Urinary bladder (tissue), 4 donors: ENCODE measurements at places on chromosomes 7 and 10. TPM values are rescaled to one million over a fixed set of nuclear protein-coding genes. Genes with fewer than 3 reads are reported as not detected.

Gene IKZF1
- polyA plus RNA-seq: 3.5 TPM

Gene TMEM196
- 0.05 TPM for polyA plus RNA-seq

Gene EBF3
- 5.1 TPM for polyA plus RNA-seq

Gene TMEM178B
- 0.57 TPM for polyA plus RNA-seq

Gene LEP
- polyA plus RNA-seq: 5.3 TPM

Gene SCIN
- polyA plus RNA-seq: 1.3 TPM

Gene ANKRD22
- 3.4 TPM for polyA plus RNA-seq

Gene DPP6
- polyA plus RNA-seq: 1.2 TPM

Gene ADARB2
- 1.0 TPM for polyA plus RNA-seq

Gene CNTNAP2
- polyA plus RNA-seq: 0.28 TPM

Gene LRRD1
- polyA plus RNA-seq: not detected

Gene BCCIP
- 48.0 TPM for polyA plus RNA-seq

Gene SPAM1
- polyA plus RNA-seq: not detected

Gene SRRT
- 69.9 TPM for polyA plus RNA-seq

Gene HERC4
- 20.6 TPM for polyA plus RNA-seq

Gene LRMDA
- 7.9 TPM for polyA plus RNA-seq

Gene SPDYE2B
- polyA plus RNA-seq: not detected

Gene ATOH7
- 0.06 TPM for polyA plus RNA-seq

Gene TPST1
- 72.8 TPM for polyA plus RNA-seq

Gene PDAP1
- polyA plus RNA-seq: 215 TPM

Gene NPSR1
- not detected for polyA plus RNA-seq

Gene PHYH
- 38.3 TPM for polyA plus RNA-seq

Gene FAM25G
- polyA plus RNA-seq: not detected

Gene NXPH1
- polyA plus RNA-seq: 0.14 TPM

Gene FAM237B
- not detected for polyA plus RNA-seq

Gene AP4M1
- polyA plus RNA-seq: 23.9 TPM

Gene GPR26
- not detected for polyA plus RNA-seq

Gene STEAP2
- polyA plus RNA-seq: 8.7 TPM

Gene SPDYE16
- polyA plus RNA-seq: 0.23 TPM

Gene BUD31
- 84.2 TPM for polyA plus RNA-seq

Gene CYP3A4
- polyA plus RNA-seq: 0.79 TPM

Gene EVX1
- polyA plus RNA-seq: 2.0 TPM

Gene GNAT3
- polyA plus RNA-seq: not detected

Gene MACC1
- 0.32 TPM for polyA plus RNA-seq

Gene TRIM73
- 3.1 TPM for polyA plus RNA-seq

Gene BTBD16
- 10.2 TPM for polyA plus RNA-seq

Gene UTF1
- polyA plus RNA-seq: not detected

Gene GPR15LG
- polyA plus RNA-seq: 18.6 TPM

Gene COG5
- polyA plus RNA-seq: 15.4 TPM

Gene PLA2G12B
- not detected for polyA plus RNA-seq

Gene PAPOLB
- 0.04 TPM for polyA plus RNA-seq
